ENCODE measurements at places on chromosomes 5 and 9.

- DNase-seq = no peak
Observed at GRCh38 chr5:1673042-1673677, 126.5 kb downstream of the MRPL36 start.

DNA sequence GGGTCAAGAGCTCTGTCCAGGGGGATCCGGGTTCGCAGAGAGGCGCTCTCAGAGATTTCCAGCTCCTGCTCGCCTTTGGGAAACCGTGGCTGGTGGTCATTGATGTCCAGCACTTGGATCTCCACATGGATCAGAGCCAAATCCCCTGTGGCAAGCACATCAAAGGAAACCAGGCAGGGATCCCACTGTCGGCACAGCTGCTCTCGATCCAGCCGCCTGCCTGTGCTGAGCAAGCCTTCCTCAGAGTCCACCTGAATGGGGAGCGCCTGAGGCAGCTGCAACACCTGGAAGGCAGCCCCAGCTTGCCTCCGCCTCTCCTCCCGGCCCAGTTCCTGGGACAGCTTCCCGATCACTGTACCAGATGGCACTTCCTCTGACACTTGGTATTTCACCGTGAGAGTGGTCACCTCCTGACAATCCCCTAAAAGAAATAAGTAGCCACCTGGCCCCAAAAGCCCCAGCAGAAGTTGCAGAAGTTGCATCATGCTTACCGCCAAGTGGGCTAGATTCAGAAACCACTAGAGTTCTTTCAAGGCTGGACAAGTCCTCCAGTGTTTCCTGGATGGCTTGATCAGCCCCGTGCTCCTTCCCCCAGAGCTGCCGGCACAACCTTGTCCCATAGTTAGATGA lies 520 bp downstream of the PCDH12 start:
- no peak for DNase-seq

DNA sequence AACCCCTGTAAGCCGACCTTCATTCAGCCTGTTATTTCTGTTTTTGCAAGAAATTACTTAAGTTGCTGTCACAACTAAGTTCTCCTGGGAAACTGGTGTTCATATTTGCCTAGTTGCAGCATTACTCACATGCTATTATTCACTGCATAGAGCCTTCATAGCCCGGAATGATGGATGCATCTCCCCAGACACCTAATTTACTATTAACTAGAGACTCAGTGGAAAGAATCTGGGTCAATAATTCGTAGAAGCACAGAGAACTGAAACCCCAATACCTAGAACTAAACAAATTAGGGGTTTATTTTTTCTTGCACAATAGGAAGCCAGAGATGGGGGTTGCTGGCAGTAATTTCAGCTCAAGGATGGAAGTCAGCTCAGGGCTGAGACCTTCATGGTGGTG lies 45.7 kb upstream of the FAM170A start:
- no peak for DNase-seq

DNA sequence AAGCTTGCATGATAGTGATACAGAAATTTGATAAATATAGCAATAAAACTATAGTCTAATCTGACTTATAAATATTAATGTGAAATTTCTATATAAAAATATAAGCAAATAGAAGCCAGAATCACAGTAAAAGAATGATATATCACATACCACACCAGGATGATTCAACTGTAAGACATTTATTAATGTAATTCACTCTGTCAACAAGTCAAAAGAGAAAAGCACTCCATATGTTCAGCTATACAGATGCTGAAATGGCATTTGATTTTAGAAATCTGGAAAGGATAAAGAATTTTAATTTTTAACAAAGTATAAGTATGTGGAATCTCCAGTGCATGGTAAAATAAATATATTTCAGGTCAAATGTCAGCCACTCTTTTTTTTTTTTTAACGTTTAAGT lies 372.4 kb downstream of the KCNN2 start:
- DNase-seq = no peak

DNA sequence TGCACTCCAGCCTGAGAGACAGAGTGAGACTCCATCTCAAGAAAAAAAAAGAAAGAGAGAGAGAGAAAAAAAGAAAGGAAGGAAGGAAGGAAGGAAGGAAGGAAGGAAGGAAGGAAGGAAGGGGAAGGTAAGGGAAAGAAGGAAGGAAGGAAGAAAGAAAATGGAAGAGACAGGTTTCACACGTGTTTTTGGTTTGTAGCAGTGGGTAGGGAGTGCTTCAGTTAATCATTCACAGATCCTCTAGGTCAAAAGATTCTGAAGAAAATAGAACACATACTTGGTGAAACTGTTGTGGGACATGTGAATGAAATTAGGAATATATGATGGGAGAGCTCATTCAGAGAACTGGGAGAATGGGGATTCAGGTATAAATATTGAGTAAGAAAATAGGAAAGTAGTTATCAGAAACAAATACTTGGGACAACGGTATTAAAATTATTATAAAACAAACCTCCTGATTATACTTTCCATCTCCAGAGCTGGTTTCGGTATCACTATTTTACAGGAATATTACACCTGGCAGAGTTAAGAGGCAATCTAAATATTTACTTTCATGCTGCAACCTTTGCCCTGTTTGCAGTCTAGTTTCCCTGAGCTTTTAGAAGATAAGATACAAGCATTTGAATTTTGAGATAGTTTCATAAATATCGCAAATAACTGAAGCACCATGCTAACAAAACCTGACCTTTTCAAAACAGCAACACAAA lies 37.2 kb downstream of the MARVELD2 start:
- no peak for DNase-seq

GRCh38 chr9:92668746-92669526 lies 995 bp downstream of the IPPK start:
- DNase-seq = peak; percentile 62

DNA sequence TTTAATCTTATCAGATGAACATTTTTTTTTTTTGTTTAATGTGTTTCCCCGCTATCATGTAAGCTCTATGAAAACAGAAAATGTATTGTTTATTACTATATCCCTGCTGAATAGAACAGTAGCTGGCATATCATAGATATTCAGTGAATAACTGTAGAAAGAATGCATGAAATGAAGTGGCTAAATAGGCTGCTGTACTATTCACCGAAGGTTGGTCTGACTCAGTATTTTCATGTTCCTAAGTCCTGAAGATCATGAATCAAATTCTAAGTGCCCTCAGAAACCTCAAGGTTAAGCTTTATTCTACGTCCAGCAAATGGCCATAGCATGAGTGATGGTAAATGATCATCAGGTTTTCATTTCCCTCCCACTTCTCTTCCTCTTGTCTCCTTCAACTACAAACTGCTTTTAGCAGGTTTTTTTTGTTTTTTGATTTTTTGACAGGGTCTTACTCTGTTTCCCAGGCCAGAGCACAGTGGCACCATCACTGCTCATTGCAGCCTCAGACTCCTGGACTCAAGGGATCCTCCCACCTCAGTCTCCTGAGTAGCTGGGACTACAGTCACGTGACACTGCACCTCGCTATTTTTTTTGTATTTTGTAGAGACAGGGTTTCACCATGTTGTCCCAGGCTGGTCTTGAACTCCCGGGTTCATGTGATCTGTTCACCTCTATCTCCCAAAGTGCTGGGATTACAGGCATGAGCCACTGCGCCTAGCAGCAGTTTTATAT lies 19.1 kb upstream of the ZFAND5 start:
- DNase-seq = no peak

DNA sequence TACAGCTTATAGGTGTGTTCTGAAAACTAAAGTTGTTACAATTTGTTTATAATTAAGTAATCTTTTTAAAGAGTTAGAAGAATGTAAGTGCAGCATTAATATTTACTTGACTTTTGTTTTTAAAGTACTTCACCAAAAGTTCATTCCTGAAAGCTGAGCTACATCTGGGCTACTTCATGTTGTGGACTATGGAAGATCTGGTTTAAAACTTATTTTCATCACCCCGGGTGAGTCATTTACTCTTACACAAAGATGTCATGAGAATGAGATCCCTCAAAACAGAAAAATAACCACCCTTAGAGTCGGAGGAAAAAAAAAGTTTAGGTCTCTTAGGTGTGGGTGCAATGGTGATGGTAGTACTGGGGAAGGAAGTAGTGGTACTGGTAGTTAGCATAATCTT lies 5.1 kb downstream of the POU5F2 start:
- DNase-seq = no peak

DNA sequence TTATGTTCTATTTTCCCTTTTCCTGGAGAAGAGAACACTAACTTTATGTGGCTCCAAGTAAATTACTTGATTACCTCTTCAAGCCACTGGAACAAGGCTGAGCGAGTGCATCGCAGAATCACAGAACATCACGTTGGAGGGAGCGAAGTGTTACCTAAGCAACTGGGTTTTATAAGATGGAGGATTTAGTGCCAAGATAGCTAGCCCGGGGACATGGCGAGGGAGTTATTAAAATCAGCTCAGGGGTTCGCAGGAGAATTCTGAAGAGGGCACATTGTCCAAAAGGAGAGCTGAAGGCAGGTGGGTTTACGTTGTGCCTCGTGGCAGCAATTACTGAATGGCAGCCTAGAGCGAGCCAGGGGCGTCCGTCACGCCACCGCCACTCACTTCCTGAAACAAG lies 563.2 kb upstream of the ADAMTS16 start:
- no peak for DNase-seq

GRCh38 chr9:18857769-18858168 lies 175.2 kb downstream of the SAXO1 start:
- DNase-seq = no peak

DNA sequence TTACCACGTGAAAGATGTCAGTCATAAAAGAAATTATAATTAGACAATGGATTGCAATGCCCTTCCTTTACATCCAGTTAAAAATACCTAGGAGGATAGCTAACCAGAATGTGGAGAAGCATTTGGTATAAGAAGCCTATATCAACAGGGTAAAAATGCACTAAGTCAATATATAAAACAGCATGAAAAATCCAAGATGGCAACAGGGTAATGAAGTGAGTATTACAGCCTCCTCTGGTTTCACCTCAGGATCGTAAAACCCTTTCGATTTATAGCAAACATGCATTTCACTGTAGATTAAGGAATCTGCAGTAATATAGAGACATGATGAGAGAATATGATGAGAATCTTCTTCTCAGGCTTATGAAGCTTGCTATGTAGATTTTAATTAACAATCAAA lies 999.3 kb downstream of the NR2F1-AS1 start:
- DNase-seq = no peak

GRCh38 chr9:16823906-16824305 lies 46.6 kb downstream of the BNC2 start:
- no peak for DNase-seq

DNA sequence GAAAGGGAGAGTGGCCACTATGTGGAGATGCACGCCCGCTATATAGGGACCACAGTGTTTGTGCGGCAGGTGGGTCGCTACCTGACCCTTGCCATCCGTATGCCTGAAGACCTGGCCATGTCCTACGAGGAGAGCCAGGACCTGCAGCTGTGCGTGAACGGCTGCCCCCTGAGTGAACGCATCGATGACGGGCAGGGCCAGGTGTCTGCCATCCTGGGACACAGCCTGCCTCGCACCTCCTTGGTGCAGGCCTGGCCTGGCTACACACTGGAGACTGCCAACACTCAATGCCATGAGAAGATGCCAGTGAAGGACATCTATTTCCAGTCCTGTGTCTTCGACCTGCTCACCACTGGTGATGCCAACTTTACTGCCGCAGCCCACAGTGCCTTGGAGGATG lies 19.8 kb downstream of the RGMB start:
- DNase-seq = no peak

GRCh38 chr5:135843571-135844337 lies 9.3 kb downstream of the SLC25A48 start:
- DNase-seq = no peak

DNA sequence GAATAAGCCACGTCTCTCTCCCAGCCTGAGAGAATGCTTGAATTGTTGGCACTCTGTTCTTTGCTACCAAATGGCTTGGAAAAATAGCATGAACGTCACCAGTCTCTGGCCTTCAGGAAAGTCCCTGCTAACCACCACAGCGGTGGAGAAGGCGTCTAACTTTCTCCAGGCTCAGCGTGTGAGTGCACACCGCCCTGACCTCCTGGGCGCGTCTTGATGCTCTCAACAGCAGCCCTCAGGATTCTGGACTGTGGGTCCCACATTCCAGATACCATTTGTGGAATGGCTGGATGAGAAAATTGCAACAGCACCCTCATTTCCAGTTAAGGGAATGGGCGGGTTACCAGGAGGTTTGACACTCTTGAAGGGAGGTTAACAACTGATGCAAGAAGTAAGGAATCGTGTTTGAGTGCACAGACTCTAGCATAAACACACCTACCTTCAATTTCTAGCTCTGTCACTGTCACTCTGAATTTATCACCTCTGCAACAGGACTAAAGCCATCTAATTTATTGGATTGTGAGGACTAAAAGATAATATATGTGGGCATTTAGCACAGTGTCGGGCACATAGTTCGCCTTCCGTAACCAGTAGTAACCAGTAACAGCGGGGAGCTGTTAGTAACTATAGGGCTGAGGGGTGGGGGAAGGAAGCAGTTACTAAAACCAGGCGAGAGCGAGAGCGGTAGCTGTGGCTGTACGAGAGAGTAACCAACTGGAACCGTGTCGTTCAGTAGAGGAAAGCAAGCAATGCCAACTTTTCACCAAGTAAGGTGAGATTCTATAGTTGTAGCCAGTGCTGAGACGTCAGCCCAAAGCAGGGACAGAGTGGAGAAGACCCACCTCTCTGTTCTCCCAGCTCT lies 807 bp upstream of the PLGRKT start:
- no peak for DNase-seq

DNA sequence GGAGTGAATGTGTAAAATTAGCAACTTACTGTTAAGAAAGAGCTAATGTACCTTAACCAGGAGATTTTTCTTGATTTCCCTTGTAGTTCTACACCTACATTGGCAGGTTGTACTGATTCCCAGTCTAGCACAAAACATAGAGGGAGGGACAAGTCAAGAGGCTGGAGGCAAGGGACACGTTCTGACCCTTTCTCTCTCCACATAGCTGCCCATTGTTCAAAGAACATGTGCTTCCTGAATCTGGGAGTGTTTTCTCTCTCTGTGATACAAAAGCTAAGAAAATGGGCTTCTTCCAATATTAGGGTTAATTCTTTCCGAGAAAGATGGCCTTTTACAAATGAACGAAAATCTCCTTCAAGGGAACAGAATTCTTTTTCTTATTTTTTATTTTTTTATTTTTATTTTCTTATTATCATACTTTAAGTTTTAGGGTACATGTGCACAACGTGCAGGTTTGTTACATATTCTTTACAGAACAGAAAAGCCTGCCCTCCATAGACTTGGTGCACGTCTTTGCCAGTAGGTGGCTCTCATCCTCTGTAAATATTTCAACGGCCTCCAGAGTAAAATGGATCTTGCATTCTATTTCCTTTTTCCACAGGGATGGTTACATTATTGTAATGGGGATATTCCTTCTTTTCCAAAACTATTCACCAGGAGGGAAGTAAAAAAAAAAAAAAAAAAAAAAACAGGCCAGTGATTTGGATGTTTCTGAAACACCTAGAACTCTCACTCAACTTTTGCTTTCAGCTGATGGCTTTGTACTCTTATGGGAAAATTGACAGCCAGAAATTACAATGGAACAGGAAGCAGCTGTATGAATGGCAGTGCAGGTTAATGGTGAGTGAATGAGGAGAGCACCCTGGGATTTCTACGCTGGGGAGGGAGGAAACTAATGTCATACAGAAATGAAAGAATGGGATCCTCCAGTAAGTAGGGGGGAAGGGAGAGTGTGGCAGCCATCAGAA lies 13.1 kb upstream of the IFNA5 start:
- peak; percentile 28 for DNase-seq

All from left cardiac atrium (tissue), 4 donors.